ENCODE measurements at places on chromosomes 5 and 9.

- no peak for DNase-seq
These were observed 29.2 kb downstream of the KLF4 start for GRCh38 chr9:107460153-107461023.

GRCh38 chr5:106966686-106967315 is 703.9 kb downstream of the EFNA5 start:
- DNase-seq = no peak

DNA sequence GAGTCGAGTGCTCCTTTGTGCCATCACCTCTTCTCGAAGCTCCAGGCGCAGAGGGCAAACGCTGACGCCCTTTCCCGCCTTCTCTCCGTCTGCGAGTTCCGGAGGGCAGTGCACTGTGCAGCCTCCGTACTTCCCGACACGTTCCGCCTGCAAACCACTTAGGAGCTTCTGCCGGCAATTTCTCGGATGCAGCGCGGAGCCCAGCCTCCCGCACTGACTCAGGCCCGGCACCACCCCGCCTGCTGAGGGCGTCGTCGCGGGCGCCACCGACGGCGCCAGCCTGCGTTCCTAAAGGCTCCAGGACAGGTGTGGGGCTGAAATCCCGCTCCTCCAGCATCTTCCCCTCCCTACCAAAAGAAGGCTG is 9.3 kb upstream of the TRIM36 start:
- no peak for DNase-seq

DNA sequence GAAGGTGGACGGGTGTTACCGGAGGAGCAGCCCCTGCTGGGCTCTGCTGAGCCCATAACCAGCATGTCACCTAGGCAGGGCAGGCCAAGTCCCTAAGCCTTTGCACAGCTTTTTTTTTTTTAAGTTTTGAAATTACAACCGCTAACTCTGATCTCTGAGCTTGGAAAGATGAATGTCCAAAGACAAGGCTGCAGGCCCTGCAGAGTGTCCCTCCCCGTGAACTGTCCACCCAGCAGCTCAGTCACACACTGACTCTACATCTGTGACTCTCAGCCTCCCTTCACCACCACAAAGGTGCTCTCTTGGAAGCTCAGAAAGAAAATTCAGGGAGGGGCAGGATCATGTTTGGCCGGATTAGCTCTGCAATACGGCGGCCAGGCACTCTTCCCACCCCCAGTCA is 119.0 kb upstream of the PPP1R26 start:
- DNase-seq = no peak

- no peak for DNase-seq
These were observed 8.6 kb downstream of the ECSCR start for GRCh38 chr5:139453683-139454567.

GRCh38 chr9:129596541-129597331 is 24.2 kb downstream of the C9orf50 start:
- DNase-seq = no peak

DNA sequence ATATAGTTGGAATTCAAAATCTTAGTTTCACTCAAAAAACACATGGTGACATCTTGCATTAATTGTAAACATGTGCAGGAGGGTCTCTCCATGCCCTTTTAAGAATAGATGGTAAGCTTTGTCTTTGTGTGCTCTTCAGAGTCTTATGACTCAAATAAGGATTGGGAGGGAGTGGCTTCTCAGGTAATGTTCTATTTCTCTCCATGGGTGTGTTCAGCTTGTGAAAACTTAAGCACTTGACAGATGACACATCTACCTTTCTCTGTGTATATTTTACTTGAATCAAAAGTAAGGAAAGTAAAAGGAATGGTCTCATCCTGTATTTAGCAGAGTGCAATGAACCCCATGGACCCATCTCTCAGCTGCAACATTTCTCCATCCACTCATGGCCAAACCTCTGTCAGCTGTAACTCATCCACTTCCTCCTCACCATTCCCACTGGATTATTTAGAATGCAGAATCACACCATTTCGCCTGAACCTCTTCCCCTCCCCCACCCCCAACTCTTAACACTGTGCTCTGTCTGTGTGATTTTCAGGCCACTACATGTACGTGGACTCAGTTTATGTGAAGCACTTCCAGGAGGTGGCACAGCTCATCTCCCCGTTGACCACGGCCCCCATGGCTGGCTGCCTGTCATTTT is 82.1 kb downstream of the MAMDC2 start:
- DNase-seq = no peak

- DNase-seq = no peak
These were observed 151.1 kb upstream of the TAS2R1 start for GRCh38 chr5:9781275-9781674.

DNA sequence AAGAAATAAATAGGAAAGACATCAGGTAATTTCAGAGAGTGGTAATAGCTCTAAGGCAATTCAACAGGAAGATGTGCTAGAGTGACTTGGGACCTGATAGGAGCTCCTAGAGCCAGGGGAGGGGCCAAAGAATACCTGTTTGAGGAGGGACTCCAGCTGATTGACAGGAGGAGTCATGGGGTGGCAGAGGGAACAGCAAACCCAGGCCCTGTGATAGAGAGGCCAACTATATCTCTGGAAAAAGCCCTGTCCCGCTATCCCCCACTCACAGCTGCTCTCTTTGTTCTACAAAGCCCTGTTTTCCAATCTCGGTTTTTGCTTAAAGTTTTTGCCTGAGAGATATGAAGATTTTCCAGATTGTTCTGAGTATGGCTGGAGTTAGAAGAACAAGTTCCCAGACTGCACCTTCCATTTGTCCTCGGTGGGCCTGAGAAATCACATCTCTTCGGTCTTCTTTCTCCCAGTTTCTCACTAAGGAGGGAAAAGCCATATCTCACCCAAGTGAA is 9.0 kb upstream of the NSD1 start:
- no peak for DNase-seq

GRCh38 chr5:158837908-158838307 is 261.8 kb downstream of the EBF1 start:
- DNase-seq = no peak
